ENCODE measurements at places on chromosomes 13 and 19.

DNA sequence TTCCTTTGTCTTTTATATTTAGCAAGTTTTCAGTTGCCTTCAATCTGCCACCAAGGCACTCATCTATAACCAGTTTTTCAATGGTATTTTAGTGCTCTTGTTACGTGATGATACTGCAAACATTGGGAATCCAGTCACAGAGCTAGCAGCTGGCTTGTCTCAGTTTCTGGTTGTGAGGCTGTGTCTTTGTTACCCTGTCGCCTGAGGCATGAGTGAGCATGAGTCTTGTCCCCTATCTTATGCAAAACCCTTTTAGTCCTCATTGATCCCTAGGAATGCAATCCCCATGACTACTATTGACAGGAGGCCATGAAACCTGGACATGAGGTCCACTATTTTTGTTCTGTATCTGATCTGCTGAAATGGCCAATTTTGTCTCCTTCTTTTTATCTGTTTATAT lies 391.0 kb downstream of the LMO7 start:
- DNase-seq, result peak; percentile 5

GRCh38 chr19:15323496-15324235 lies 8.7 kb downstream of the BRD4 start:
- DNase-seq, result no peak

DNA sequence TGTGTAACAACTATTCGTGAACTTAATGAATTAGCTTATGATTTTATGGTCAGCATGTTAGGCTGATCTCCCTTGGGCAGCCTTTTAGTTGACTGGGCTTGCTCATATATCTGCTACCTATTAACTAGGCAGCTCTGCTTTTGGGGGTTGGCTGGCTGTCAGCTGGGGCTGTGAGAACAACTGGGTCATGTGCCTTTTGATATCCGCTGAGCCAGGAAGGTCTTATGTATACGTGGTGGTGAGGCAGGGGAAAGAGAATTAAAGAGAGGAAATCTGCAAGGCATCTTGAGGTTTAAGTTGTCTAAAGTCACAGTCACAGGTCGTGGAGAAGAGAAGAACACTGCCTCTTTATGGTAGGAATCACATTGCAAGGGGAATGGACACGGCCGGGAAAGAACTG lies 206.9 kb downstream of the LMO7 start:
- no peak for DNase-seq

DNA sequence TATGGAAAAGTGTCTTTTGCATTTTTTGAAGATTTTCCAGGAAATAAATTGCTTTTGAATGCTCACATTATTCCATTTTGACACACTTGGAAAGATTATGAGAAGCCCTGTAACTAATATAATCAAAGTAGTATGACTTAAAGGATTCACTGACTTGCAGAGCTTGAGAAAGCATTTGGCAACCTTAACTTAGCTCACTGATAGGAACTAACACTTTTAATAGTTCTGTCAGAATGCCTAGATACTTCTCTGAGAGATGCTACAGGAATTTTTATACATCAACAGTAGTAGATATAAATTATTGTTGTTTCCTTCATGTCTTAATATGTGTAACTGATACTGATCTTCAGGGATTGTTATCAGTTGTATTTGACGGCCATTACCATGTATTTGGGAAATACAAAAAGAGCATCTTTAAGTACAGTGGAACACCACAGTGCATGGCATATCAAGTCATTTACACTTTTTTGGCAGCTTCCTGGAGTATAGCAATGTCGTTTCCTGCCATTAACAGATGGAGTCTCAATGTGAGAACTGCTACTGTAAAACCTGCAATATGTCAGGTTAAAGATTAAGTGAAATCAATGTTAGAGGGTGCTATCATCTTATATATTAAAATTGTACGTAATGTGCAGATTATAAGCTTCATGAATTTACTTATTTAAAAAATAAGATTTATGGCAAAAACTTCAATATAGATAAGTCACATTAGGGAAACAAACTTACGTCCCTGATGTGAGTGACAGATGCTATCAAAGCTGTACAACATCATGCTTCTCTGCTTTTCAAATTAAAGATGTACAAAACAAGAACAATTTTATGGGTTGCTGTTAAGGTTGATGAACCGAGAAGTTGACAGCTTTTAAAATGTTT lies 1159.8 kb upstream of the MIR17HG start:
- DNase-seq, result no peak

- DNase-seq, result peak; percentile 90
Measured at GRCh38 chr19:18157465-18158063, 4.6 kb downstream of the PIK3R2 start.

GRCh38 chr19:4624733-4625362 lies 14.5 kb upstream of the TNFAIP8L1 start:
- DNase-seq, result no peak

GRCh38 chr13:63435667-63436324 lies 2020.1 kb upstream of the PCDH20 start:
- DNase-seq, result no peak

DNA sequence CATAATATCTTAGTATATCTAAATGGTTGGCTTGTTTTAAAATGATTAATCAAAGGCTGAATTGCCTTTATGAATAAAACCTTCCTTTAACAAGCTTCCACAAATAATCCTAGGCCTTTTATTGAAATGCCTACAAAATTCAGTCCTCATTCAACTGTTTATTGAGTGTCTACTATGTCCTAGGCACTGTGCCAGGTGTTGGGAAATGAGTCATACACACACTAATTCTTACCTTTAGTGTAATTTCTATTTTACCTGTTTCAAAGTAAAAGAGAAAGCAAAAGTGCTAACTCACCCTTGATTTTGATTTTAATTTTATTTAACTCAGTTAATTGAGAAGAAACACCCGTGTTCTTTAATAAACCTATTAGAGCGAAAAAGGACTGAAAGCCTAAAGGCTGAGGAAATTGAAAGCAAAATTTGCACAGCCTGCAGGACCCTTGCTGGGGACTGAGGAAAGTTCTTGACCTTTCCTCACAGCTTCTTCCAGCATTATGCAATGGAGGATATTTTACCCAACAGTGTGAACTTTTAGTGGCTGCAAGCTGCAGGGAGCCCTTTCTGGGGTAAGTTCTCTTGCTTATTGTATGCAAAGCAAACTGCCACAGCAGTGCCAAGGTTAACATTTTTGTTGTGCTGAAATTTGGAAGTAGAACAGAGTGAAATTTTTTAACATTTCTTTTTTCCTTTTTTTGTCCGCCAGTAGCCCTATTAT lies 83.1 kb downstream of the B3GLCT start:
- DNase-seq, result no peak

DNA sequence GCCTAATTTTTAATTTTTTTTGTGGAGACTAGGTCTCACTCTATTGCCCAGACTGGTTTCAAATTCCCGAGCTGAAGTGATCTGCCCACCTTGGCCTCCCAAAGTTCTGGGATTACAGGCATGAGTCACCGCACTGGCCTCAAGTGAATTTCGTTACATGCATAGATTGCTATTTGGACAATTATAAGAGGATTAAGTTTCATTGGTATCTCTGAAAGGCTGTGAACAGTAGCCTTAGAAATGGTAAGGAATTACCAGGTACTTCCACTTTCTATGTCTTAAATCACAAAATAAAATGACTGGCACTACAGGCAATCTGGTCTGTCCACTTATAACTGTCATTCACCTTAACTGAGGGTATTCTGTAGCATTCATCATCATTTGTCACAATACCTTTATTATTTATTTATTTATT lies 2.9 kb upstream of the CCDC9 start:
- no peak for DNase-seq

DNA sequence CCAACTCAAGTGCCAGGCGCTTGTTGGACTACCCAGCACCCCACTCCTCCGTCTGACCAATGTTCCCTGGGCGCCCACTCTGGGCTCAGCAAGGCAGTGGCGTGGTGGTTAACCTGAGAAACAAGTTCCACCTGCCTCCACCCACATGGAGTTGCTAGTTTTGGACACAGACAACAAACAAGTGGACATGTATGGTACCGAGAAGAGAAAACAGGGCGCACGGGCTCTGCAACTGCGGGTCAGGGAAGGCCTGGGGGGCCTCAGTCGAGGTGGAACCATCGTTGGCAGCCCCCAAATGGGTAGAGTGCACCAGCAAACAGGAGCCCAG lies 2.5 kb downstream of the MIER2 start:
- no peak for DNase-seq

DNA sequence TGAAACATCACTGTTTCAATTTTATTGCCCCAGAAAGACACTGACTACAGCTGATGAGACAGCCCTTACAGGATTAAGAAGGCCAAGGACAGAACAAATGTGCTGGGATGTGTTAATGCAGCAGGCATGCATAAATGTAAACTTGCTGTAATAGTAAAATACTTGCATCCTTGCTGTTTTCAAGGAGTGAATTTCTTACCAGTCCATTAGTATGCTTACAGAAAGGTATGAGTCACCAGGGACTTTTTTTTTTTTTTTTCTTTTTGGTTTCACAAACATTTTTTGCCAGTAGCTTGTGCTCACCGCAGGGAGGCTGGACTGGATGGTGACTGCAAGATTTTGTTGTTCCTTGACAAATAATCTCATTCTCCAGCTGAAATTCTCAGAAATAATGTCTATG lies 55.1 kb downstream of the GPR180 start:
- DNase-seq, result no peak

- no peak for DNase-seq
Measured at GRCh38 chr13:83677985-83678384, 204.3 kb downstream of the SLITRK1 start.

Data from Ammon's horn (tissue), 1 donor.